ENCODE measurements at places on chromosomes 5 and 9.

DNA sequence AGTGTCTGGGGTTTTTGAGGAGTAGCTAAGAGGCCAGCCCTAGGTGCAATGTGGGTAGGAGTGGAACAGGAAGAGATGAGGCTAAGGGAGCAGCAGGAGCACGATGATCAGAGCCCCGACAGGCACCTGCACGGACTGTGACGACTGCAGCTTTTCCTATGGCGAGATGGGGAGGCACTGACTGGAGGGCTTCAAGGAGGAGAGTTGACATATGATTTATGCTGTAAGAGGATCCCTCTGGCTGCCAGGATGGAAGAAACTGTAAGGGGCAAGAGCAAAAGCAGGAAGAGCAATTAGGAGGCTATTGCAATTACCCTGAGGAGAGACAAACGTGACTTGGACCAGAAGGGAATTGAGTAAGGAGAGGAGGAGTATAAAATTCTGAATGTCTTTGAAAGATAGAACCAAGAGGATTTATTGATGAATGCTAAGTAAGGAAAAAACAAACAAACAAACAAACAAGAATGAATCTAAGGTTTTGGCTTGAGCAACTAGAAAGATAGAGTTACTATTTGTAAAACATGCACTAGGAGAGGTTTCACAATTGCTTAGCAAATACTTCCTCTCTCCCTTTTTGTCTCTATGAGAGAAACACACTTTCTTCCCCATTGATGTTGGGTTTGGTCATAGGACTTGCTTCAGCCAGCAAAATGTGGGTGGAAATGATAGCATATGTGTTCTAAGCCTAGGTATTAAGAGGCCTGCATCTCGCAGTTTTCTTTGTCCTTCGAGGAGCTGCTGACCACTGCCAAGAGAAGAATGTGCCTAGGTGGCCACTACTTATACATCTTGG lies 32.9 kb downstream of the TRPC7 start:
- no peak for DNase-seq

DNA sequence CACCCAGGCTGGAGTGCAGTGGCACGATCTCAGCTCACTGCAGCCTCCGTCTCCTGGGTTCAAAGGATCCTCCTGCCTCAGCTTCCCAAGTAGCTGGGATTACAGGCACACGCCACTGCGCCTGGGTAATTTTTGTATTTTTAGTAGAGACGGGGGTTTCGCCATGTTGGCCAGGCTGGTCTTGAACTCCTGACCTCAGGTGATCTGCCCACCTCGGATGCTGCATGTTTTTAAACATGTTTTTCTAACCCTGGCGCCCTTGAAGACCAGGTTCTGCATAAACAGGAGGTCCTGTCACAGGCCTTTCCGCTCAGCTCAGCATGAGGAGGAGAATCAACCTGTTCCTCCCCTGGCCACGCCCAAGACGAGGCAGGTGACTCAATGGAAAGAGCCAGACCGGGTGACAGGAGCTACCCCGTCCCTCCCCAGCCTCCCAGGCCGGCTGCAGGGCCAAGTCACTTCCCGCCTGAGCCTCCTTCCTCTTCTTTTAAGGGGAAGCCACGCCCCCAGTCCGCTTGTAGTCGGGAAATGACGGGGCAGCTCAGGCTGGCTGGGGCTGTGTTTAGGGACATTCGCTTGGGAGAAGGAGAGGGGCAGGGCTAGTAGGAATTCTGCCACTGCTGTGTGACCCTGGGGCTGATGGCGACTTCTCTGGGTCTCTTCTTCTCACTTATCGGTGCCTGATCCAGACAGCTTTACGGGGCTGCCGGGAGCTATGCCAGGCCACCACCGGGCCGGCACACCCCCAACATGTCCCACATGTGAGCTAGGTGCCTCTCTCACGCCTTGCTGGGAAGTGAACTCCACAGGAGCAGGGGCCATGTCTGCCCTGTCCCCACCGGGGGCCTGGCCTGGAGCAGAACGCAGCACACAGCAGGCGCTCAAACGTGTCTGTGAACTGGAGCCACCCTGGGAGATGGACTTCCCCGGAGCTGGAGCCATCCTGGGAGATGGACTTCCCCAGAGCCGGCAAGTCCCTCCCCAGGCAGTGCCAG lies 6.1 kb downstream of the NOTCH1 start:
- DNase-seq: peak; percentile 54

DNA sequence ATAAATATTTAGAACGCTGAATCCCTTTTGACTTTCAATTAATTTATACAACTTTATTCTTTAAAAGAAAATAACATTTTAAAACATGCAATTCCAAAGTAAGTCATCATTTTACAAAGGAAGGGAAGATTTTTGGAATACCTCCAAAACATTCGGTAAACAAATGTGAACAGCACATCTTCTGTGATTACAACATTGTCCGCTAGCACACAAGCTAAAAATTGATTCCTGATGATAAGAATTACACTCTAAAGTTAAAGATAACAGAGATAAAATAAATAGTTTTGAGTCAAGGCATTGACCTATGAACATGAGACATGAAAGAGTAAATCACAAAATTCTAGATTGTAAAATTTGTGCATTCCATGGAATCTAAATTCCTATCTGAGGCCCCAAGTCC lies 56.2 kb upstream of the TRAF1 start:
- peak; percentile 15 for DNase-seq

DNA sequence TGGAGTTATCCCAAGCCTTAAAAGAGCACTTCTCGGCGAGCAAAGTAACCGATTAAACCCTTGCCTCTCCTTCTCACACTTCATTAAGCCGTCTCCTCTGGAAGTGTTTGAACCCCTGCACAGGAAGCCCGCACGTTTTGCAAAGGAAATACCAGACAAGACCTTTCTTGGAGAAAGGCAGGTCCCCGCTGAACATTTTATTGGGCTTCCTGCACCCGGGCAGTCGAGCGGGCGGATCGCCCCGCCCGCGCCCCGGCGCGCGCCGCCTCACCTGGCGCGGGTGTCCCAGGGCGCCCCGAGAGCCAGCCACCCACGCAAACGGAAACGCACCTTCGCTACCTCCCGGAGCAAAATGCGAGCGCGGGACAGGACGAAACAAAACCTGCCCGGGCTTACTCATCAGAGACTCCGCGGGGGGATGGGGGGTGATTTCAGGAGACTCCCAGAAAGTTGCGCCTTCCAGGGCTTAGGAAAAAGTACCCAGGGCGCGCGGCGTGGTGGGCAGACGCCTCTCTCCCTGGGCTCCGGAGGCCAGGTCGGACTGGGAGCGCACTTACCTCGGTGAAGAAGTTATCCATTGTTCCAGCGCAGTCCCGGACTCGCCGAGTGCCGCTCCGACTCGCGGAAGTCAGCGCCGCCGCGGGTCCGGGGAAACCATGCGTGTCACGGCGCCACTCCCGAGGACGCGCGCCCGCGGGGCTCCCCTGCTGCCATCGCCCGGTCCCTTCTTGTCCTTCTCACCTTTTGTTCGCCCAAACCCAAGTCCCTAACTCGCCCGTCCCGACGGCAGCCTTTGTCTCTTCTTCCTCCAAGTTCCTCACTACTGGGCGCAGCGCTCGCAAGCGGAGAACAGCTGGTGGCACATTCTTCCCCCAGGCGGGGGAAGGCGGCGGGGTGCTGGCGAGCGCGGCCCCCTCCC lies 598 bp downstream of the MYO10 start:
- peak; percentile 57 for DNase-seq

GRCh38 chr9:74496406-74496805 lies 729 bp upstream of the RORB start:
- DNase-seq: no peak

DNA sequence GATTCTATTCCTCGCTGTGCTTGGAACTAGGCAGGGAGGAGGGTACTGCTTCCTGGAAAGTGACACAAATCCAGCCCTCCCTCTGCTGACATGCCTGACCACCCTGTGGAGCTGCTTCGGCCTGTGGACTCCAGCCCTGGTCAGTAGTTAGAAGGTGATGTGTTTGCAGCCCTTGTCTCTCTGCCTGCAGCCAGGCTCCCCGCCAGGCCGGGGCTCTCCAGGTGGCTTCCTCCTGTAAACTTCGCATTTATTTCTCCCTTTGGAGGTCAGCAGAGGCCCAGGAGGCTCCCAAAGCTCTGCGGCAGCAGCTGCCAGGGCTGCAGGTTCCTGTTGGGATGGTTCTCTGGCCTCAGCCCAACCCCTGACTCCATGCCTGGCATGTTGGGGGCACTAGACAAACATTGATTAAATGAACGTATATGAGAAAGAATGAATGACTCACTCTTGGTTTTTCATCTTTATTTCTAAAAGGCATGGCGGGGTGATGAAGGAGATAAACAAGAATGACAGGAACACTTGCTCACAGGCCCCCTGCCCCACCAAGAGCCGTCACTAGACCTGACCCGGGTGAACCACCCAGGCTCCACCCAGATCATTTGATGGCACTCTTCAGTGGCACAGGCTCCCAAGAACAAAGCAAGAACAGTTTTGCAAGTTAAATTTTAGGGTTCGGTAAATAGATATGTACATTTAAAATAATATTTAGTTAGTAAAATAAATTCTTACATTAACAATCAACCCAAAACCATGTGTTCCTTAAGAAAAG lies 8.4 kb upstream of the IRX2 start:
- DNase-seq: no peak

DNA sequence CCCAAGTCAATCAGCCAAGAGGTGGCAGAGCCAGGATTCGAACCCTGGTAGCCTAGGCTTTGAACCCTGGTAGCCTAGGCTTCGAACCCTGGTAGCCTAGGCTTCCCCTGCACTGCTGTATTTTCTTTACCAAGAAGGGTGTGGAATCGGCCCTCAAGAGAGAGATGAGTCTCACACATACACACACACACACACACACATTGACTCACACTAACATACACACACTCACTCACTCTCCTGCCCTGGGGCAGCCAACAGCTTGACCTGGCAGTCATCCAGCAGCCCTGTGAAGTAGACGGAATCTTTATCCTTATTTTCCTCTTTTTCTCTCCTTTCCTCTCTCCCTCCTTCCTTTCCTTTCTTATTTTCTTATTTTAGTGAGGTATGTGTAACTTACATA lies 55.4 kb upstream of the RPL26L1 start:
- DNase-seq: no peak

- no peak for DNase-seq
These were observed 21.7 kb upstream of the ADAMTSL1 start for GRCh38 chr9:18452276-18452675.

DNA sequence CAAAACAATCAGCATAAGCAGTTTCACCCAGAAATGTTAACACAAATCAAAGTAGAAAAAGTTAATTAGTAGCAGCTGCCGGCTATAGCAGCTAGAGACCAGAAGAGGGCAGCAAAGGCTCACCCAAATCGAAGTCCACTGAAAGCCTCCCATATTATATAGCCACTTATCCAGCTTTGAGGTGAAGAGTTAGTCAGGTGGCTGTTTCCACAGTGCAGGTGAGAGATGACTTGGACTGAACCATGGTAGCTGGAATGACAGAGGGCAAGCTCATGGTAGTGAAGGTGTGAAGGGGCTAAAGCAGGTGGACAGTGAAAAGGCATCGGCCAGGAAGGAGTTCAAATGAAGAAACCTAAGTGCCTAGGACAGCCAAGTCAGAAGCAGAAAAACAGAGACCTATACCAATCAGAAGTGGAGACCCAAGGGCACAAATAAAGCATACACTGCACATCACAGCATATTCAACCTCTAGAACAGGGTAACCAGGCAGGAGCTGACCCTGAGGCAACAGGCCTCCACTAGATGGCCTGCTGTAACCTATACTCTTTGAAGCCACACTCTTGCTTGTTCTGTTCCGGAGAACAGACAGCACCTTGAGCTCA lies 7.2 kb upstream of the RNF38 start:
- DNase-seq: peak; percentile 69

DNA sequence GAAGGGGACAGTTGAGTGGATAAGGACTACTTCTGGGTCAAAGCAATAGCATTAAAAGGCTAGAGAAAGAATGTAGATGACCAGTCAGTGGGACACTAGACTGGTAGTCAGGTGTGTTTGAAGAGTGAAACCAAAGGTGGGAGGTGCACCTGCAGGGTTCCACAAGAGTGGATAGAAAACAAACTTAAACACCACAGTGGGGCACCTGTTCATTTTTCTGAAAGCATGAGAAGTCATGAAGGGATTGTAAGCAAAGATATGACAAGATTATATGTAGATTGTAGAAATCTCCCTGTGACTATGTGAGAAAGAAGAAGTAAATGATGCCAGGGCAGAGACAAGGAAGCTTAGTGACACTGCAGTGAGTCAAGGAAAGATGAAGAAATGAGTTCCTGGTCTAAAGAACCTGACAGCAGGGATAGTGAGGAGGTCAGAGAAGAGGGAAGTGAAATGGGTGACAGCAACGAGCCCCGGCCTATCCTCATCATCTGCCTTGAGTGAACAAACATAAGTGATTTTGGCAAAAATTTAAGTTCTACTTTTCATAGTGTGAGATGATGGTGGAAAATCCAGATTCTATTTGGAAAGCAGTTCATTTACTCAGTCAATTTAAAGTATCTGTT lies 296.9 kb downstream of the TLE4 start:
- peak; percentile 10 for DNase-seq

GRCh38 chr5:147876626-147877025 lies 1.9 kb upstream of the SCGB3A2 start:
- no peak for DNase-seq

DNA sequence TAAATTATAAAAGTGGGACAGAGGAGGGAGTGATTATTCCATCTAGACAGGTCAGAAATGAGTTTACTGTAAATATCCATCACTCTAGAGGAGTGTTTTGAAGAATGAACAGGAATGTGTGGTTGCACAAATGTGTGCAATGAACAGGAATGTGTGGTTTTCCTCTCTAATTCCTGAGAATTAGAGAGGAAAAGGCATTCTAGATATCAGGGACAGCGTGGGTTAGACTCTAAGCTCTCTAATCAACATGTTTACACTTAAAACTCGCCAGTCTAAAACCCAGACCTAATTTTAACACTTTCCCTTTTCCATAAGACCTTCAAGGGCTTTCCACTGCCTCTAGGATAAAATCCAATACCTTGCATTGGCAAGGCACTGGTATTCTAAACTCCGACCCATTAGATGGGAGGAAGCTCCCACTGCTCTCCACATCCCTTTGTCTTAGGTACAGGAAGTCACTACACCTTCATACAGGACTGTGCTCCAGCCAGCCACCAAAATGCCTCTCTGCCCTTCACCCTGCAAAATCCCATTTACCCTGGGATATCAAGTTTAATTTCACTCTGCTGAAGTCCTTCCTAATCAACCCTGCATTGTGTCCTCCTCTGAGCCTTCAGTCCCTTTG lies 67.9 kb downstream of the NFIB start:
- no peak for DNase-seq

DNA sequence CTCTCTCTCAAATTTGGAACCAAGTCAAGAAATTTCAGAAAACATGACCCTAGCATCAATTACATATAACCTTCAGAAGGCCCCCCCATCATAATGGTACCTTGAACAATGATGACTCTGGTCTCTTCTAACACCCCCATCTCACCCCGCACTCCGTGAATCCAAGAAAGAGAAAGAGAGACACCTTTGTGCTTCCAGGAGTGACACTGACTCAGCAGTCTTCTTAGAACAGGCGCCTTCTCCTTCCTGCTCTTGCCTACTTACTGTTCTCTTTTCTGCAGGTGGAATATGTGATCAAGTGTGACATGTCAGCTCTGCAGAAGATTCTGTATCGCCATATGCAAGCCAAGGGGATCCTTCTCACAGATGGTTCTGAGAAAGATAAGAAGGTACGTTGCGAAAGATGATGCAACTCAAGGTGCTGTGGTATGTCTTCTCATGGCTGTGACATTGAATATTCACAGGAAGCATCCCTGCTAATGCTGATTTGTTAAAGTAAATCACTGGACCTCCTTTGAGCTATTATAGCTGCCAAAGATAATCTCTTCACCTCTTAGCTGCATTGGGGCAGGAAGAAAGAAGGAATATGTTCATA lies 81.3 kb downstream of the SMARCA2 start:
- DNase-seq: no peak
